ENCODE measurements at places on chromosomes 6 and 20.

DNA sequence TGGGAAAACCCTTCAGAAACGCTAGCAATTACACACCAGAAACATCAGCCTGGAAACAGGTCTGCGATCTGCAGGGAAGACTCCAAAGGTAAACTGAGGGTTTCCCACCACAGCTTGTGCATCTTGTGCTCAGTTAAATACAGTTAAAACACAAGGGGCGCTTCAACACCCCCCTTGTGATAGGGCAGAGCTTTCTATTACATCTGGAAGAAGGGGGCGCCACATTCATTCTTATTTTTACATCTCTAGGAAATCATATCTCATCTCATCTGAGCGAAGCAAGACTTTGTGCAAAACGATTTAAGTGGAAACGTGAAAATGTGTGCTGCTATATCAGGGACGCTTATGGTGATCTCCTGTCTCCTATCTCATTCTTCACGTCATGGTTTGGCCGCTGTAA, 58.5 kb downstream of the PRND start:
- DNase-seq: no peak

DNA sequence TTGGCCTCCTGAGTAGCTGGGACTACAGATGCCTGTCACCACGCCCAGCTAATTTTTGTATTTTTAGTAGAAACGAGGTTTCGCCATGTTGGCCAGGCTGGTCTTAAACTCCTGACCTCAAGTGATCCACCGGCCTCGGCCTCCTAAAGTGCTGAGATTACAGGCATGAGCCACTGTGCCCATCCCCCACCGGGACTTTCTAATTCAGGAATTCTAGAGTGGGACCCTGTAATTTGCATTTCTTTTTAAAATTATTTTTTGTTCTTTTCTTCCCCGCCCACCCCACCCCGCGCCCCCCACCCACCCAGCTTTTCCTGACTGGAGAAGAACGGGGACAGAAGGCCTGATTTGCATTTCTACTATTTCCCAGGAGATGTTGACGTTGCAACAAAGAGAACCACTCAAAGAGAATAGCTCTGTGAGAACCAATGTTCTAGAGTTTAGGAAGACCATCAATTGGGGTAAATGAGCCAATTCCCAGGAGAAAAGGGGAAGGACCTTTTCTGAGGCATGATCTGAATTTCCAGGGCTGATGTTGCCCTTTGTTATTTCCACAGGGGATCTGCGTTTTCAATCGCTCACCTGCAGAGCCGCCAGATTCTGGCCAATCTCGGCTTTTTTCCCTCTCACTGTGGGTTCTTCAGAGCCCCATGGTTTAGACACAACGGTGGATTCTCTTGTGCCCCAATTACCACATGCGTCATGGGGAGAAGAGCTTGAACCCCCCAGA, 33.2 kb upstream of the TFAP2C start:
- DNase-seq: no peak

DNA sequence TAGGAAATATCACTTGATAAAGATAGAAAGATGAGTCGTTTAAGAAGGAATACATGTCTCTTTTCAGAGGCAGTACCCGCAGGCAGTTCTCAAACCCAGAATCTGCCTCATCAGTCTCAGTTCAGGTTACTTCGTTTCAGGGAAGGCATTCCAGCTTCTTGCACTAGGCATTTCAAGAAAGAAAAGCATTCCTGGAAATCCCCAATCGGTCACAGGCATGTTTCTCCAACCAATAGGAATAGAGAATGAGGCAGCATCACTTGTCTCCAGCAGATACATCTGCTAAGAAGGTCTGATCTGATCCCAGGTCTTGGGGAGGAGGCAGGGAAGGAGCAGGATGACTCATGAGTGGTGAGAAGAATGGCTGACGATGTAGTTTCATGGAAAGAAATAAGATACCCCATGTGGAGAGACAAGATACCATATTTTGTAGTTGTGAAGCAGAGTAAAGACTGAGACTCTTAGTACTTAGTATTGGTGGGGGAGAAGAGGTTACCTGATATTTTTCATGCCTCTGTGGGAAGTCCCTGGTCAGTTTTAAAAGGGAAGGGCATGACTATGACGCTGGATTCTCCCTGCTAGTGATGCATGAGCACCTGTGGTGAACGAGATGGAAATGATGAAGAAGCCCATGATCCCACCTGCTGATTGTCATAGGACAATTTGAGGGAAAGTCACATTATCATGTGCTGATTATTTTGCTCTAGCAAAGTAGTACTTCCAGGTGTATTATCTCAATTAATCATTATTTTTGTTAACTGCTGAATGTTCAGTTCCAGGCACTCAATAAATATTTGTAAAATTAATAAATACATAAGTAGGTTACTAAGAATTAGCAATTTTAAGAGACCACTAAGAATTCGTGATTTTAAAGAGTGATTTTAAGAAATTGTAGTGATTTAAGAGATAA, 20.3 kb upstream of the HLA-DRB1 start:
- DNase-seq: peak; percentile 78

DNA sequence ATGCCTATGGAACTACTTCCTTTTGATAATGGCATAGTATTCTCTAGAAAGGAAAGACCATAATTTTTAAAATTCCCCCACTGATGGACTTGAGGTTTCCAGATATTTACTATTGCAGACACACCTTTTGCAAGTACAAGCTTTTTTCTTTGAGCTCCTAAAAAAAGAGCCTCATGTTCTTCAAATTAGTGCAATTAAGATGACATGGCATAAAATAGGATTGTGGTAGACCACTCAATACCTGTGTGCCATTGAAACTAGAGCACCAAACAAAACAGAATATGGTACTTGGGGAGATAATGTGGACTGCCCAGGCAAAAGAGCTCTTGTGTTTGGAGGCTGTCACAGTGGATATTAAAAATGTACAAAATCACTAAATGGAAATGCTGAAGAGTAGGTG, 19.0 kb upstream of the LAMA2 start:
- no peak for DNase-seq

GRCh38 chr6:156280065-156280464, 497.1 kb upstream of the ARID1B start:
- no peak for DNase-seq

GRCh38 chr20:5720696-5721095, 29.5 kb upstream of the SHLD1 start:
- DNase-seq: no peak

GRCh38 chr20:35326021-35326739, 34.0 kb upstream of the FAM83C start:
- DNase-seq: peak; percentile 20

DNA sequence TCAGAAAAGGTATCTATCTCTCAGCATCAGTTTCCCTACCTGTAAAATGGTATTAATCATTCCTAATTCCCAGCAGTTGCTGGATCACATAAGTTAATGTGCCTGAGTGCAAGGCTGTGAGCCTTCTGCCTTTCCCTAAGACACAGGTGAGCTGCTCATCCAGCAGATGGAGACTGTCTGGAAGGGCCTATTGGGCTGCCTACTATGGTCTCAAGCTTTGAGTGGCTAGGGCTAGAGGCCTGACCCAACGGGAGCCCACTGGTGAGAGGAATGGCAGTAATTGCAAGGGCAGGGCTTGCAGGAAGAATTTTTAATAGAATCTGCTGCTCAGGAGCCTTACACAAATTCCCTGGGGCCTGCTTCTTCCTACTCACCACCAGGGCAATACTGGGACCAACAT, 4.3 kb downstream of the KHDC1 start:
- DNase-seq: no peak

DNA sequence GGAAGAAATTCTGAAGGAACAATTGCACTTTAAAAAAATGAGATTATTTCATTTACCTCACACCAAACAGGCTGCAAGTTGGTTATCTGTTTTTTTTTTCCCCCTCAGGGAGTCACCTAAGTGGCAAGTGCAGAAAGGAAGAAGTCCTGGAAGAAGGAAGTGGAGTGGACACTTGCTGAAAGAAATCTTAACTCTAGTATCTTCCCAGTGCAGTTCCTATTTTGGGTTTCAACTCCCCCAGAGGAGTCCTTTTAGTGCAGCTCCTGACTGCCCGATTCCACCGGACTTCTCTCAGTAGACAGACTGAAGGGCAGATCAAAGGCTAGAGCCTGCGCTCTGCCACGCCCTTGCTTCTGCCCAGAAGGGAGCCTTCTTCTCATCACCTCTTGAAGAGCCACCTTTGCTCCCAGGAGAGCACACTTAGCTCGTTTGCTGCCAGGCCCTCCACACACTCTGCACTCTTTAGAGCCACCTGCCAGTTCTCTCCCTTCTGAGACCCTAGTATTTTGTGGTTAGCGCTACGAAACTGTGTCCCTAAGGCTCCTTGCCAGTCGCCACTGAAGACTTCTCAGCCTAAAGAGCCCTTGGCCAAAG, 4.9 kb downstream of the MTCL3 start:
- DNase-seq: peak; percentile 11

DNA sequence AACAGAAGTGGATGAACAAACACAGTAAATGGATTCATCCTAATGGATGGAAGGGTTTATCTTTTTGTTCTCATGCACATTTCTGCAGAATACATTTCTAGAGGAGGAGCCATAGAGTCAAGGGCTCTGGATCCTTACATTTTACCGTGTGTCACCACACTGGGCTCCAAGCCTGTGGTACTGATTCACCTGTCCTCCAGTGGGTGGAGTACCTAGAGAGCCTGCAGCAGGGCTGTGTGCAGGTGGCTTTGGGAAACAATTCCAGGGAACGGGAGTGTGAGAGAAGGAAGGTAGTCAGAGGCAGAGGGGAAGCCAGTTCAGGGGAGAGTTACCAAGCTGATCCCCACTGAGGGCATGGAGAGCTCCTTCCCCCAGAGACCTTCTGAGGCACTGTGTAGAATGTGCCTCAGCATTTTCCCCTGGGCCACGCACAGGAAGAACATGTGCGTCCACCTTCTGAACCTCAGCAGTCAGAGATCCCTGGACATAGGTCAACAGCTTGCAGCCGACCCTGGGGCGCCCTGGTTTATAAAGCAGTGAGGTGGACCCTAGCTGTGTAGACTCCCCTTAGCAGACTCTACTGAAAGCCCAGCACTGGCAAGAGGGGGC, 85.3 kb upstream of the SLC22A23 start:
- no peak for DNase-seq

DNA sequence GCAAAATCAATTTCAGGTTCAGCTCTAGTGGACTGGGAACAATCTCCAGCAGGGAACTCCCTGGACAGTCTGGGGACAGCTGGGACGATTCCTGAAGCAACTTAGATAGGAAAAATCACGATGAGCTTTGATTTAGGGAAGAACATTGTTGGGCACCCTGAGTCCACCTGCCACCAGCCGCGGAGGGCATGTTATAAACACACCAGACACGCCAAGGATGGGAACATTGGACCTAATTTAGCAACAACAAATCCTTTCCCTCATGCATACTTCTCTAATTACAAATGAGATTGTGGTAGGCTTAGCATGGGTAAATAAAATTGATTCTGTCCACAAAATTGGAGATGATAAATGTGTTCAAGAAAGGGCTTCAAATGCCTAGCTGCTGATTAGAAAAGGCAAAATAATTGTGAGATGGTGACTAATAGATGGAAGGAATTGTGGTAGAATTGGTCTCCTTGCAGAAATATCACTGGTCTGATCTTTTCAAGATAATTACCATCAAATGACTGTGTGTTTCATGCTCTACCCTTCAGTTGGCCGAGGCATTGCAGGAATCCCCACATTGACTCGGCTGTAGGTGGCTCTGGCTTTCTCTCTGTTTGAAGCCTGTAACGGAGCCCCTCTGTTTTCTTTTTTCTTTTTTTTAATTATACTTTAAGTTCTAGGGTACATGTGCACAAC, 6.1 kb upstream of the NANP start:
- DNase-seq: no peak

DNA sequence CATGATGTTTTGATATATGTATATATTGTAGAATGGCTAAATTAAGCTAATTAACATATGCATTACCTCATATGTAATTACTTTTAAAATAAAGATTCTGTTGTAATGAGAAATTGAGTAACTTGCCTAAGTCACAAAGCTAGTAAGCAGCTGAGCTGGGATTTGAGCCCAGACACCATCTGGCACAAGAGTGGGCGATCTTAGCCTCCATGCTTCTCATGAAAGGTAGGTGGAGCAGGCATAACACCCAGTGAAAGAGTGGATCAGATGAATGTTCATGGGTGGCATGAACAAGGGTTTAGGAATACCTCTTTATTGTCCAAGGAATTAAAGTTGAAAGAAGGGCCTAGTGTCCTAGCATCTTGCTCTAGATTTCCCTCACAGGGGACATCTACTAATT, 365.4 kb downstream of the TFAP2B start:
- DNase-seq: no peak

GRCh38 chr6:158376631-158377081, 64.4 kb downstream of the TULP4 start:
- DNase-seq: peak; percentile 66

DNA sequence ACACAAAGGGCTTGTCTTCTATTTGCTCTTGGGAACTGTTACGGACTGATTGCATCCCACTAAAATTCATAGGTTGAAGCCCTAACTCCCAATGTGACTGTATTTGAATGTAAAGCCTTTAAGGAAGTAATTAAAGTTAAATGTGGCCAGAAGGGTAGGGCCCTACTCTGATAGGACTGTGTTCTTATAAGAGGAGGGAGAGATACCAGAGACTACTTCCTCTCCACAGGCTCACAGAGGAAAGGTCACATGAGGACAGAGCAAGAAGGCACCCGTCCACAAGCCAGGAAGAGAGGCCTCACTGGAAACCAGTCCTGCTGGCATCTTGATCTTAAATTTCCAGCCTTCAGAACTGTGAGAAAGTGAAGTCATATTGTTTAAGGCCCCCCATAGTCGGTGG, 211.9 kb downstream of the CDH26 start:
- no peak for DNase-seq

DNA sequence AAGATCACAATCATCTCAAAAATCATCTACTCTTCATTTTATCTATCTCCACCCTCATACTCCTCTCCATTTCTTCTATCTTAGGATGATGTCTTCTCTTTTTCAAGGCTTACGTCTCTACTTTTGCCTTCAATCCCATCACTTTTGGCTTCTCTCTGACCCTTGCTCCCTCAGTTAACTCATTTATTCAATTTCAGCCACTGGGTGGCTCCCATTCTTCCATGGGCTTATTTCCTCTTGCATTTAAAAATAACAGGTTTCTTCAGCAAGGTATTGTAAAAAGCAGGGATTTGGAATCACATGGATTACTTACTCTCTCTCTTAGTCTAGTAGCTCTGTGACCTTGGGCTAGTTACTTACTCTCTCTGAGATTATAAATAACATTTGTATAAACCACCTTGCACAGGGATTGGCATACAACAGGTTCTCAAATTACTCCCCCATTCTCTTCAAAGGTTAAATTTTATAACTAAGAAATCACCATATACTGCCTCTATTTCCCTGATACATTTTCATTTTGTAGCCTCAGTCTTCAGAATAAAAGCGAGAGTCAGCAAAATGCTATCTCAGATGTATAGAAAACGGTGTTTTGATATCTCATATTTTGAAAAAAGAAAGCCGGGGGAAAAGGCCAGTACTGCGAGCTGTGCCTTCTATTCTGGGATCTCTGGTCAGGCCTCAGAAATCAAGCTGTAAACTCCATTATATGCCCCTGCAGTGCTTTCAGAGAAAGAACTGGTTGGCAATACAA, 5.5 kb downstream of the ZSCAN12 start:
- no peak for DNase-seq

DNA sequence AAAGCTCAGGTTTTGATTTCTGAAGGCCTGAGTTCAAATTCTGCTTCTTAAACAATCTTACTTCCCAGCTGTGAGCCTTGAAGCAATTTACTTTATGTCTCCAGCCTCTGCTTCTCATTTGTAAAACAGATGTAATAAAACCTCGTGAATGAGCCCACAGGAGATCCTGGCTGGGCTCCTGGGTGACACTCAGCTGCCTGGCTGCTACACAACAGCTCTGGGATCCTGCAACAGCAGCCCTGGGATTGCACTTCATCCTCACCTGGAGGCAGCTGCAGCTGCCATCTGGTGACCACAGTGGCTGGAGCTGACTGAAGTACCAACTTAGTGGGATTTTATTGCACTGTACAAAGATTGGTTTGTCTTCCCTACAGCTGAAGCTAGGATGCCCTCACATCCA, 98.6 kb downstream of the NDUFAF5 start:
- DNase-seq: peak; percentile 35

Data from globus pallidus (tissue), 1 donor.